ENCODE measurements at places on chromosomes 2 and 18.
A peak's percentile ranks its signal among the peaks of the same experiment; 100 is the strongest.

DNA sequence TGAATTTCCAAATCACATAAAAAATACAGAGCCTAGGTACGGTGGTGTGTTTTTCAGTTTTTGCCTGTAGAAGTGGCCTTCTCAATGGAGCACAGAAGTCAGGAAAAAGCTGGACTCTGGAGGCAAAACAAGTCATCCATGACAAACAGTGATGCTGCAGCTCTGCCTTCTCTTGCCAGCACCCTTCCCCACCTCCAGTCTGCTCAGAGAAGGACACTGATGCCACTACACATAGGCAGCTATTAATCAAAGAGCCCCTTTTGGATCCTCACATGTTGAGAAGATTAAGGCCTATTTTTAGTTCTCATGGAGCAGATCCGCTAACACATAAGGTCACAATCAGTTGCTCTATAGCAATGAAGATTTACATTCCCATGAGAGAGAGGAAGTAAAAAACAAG, 181.6 kb upstream of the GALNT5 start:
- no peak for DNase-seq

GRCh38 chr2:29269765-29270109, 154.5 kb downstream of the CLIP4 start:
- no peak for DNase-seq

DNA sequence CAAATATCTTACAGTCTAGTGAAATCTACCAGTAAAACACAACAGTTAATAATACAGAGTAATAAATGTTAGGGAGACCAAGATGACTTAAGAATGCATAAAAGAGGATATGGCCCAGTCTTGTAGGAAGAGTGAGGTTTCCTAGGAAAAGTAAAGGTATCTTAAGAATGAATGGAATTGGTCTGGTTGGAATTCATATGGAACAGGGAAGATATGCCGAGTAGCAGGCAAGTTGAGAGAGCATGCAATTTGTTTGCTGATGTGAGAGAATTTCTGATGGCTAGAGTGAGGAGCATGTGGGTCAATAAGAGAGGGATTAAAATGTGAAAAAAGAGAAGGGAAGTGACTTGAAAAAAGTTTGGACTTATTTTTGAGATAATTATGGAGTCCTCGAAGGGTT, 512.9 kb upstream of the ZEB2 start:
- DNase-seq: no peak

GRCh38 chr2:128093762-128094161, 2.8 kb downstream of the UGGT1 start:
- no peak for DNase-seq

DNA sequence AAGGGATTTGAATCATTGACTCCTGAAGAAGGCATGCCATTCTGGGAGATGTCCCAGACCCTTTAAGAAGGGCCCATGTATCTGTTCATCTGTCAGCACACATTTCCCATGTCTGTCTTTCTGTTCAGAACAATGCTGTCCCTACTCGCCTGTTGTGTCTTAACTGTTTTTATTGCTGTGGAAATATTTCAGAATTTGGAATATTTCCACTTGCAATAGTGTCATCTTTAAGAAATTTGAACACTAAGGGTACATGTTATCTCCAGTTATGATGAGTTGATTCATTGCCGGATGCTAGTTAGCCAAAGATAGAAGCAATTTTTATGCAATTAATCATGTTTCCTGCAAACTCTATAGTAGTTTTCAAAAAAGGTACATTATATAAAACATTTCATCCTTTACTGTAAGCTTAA, 36.9 kb upstream of the NT5C1B start:
- DNase-seq: no peak

DNA sequence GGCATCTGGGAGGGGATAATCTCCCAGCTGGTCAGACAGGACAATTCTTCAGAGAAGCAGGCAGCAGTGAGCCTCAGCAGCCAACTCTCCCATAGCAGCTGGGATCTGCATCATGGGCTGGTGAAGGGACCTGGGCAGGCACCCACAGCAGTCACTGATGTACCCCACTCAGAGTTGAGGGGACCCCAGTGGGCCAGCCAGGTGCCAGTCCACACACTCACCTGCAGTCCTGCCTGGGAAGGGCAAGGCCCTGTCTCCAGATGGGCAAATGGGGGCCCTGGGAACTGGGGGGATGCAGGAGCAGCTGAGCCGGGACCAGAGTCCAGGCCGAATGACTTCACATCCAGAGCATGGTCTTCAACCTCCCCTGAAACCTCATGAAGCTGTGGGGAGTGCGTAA, 170.4 kb downstream of the ZFP36L2 start:
- DNase-seq: no peak

GRCh38 chr18:66874375-66874774, 270.5 kb upstream of the CDH19 start:
- DNase-seq: no peak

- DNase-seq: no peak
These were observed 5.5 kb downstream of the CEBPZOS start for GRCh38 chr2:37201766-37202165.

DNA sequence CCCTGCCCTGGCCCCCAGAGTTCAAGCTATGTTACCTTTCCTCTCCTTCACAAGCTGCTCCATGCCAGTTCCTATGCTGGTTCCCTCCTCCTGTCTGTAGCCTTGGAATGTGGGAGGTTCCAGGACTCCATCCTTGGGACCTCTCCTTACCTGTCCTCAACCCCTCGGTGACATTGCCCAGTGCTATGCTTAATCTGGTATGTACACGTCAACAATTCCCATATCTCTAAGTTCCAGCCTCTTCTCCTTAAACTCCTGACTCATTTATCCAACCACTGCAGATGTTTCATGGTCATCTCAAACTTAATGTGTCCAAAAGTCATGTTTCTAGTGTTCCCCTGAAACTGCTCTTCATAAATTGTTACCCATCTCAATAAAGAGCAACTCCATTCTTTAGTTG, 160.8 kb downstream of the TNS1 start:
- DNase-seq: no peak

GRCh38 chr2:196324211-196324610, 152.8 kb upstream of the STK17B start:
- DNase-seq: no peak

GRCh38 chr2:178882666-178883440, 75.6 kb upstream of the TTN start:
- no peak for DNase-seq

DNA sequence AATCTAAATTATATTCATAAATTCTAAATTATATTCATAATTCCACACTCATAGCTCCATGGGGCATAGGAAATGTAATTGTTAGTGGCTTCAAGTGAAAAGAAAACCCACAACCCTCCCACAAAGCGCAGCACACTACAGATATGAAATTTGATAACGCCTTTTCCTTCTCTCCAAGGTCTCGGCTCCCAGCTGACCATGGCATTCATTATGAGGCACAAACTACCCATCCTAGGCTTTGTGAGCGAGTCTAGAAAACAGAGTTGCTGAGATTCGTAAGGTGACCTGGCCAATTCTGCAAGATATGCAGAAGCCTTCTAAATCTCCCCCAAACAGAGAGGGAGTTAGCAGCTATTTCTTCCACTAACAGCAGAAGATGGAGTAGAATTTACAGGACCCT, 5.4 kb downstream of the NPPC start:
- DNase-seq: no peak

DNA sequence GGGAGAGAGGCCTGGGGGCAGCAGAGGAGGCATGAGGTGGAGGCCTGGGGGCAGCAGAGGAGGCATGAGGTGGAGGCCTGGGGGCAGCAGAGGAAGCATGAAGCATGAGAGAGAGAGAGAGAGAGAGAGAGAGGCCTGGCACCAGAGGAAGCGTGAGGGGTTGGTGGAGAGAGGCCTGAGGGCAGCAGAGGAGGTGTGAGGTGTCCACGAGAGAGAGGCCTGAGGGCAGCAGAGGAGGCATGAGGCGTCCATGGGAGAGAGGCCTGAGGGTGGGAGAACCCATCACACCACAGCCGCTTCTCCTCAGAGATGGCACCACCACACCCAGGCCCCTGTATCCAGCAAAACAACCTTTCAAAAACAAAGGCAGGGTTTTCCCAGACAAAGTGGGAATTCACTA, 55.7 kb upstream of the KCNG2 start:
- DNase-seq: no peak

GRCh38 chr2:40400336-40400953, 51.4 kb downstream of the SLC8A1 start:
- DNase-seq: no peak

- no peak for DNase-seq
These were observed 460.8 kb upstream of the SALL3 start for GRCh38 chr18:78518805-78519204.

- peak; percentile 54 for DNase-seq
These were observed 1.2 kb upstream of the EMX1 start for GRCh38 chr2:72915907-72916742.

DNA sequence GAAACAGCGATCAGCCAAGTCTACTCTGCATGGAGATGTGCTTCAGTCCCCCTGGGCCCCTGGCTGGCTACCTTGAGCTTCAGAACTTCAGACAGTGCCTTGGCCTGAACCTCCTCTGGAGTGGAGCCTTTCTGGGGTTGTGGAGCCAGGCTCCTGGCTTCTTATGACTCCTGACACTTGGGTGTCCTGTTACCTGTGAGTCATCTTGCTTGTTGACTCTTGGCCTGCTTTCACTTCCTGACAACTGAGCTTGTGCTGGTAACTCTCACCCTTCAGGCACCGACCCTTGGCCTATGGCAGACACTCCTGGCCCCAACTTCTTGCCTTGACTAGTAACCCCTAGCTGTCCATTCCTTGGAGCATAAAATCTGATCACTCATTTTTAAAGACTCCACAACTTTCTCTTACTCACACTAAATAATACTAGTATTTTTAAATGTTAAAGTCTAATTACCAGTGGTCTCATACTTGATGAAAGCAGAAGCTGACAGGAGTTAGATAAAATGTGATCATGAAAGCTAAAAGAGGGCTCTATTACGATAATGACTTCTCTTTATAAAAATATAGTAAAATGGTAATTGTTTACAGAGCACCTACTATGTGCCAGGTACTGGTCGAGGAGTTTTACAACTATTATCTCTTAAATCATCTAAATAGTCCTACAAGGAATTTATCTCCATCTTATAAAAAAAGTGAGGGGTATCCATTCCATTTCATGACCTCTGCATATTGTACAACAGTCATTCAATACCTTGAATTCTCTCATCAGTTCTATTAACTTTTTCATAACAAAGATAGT, 46.3 kb upstream of the VIT start:
- no peak for DNase-seq

- no peak for DNase-seq
These were observed 34.6 kb downstream of the DYTN start for GRCh38 chr2:206683546-206683945.

- no peak for DNase-seq
These were observed 595.0 kb downstream of the STK39 start for GRCh38 chr2:167652401-167652800.

DNA sequence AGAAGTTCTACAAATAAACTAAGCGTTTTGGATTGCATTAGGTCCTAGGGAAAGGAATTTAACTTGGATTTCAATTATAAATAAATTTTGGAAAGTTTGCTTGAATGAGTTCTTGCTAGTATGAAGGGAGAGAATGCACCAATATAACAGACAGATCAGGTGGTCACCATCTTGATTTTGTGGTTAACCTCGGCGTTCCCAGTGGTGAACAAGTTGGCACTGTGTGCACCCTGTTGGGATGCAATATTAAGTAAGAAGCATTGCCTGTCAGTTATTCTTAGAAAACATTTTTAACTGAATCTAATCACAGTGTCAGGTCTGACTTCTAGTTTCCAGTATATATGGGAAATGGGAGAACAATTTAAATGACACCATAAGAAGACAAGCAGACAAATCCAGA, 673.4 kb downstream of the SLC4A3 start:
- no peak for DNase-seq

GRCh38 chr2:219228041-219228910, 1.2 kb downstream of the ATG9A start:
- no peak for DNase-seq

GRCh38 chr2:204901591-204901990, 356.3 kb downstream of the PARD3B start:
- DNase-seq: no peak

DNA sequence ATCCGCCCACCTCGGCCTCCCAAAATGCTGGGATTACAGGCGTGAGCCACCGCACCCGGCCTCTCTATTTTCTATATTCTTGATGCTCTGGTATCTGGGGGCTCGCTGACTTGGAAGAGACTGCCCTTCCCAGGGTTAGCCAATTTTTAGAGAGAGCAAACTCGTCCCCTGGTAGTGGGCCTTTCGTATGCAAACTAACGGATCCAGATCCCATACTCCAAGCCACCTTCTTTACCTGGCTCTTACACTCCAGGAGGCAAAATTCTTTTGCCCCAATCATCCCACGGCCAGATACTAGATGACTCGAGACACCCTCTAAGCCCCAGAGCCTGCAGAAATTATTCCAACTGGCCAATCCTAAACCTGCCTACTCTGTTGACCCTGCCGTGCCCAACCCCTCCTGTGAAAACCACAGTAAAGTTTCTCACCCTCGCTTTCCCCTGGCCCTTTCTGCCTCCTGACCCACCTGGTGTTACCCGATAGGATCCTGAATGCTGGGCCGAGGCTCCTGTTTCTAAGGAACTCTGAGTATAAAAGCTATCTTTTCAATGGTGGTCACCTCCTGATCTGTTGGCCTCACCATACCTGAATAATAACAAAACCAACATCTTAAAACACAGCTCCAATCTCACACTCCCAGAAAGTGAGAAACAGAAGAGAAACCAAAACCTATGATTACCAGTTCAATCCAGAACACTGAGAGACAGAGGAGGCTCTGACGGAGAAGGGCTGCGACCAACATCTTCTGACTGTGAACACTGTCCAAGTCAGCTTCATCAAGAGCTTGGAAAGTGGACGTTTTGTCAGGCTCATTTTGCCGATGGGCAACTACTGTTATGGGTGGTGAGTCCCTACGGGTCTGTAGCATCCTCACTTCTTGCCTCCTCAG, 57.6 kb upstream of the ZNF532 start:
- no peak for DNase-seq

DNA sequence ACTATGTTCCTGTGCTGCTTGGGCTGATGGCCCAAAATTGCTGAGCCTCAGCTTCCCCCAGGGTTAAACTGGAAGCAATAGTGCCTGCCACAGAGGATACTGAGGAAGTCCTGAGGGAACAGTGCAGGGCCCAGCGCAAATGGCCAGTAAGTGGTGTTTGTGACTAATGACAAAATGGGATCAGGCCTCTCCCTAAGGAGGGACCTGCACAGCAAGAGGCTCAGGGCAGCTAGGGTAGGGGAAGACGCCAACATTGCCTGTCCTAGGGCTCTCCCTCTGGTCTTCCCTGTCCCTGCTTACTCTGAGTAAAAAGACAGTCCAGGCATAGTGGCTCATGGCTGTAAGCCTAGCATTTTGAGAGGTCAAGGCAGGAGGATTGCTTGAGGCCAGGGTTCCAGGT, 37.8 kb downstream of the INO80C start:
- DNase-seq: no peak

GRCh38 chr2:233461481-233461891, 105.1 kb downstream of the USP40 start:
- no peak for DNase-seq

- DNase-seq: no peak
These were observed 21.8 kb upstream of the TANK start for GRCh38 chr2:161138429-161138828.

- DNase-seq: no peak
These were observed 28.0 kb downstream of the MAL start for GRCh38 chr2:95053543-95053942.
